NCI-H146 (cell line): ENCODE measurements at places on chromosomes 6 and 20.
A peak's percentile ranks its signal among the peaks of the same experiment; 100 is the strongest.

DNA sequence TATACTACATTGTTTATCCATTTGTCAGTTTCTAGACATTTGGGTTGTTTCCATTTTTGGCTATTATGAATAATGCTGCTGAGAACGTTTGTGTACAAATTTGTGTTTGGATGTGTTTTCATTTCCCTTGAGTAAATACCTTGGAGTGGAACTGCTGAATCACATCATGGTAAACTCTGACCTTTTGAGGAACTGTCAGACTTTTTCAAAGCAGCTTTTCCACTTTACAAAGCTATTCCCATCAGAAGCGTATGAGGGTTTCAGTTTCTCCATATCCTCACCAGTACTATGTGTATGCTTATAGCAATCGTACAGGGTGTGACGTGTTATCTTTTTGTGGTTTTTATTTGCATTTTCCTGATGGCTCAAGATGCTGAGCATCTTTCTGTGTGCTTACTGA, 103.7 kb downstream of the MYO6 start:
- DNase-seq: no peak

- DNase-seq: peak; percentile 54
These were observed 5.9 kb downstream of the NHSL1 start for GRCh38 chr6:138493413-138493812.

- DNase-seq: peak; percentile 29
These were observed 45.5 kb upstream of the RNF8 start for GRCh38 chr6:37308069-37308815.

DNA sequence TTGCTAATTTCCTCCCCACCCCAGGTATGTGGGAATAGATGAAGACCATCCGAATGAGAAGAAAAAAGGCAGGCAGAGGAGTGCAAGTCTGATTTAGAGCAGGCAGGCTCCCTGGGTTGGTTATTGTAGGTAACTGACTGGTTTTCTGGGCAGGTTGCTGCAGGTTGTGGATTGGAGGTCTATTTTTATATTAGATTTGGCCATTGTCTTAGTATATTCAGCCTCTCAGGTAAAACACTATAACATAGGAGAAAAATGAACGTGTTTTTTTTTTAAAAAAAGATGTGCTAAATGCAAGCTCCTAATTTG, 492 bp upstream of the TBC1D7 start:
- DNase-seq: no peak

GRCh38 chr6:28606424-28607391, 81.0 kb downstream of the GPX5 start:
- peak; percentile 83 for DNase-seq

DNA sequence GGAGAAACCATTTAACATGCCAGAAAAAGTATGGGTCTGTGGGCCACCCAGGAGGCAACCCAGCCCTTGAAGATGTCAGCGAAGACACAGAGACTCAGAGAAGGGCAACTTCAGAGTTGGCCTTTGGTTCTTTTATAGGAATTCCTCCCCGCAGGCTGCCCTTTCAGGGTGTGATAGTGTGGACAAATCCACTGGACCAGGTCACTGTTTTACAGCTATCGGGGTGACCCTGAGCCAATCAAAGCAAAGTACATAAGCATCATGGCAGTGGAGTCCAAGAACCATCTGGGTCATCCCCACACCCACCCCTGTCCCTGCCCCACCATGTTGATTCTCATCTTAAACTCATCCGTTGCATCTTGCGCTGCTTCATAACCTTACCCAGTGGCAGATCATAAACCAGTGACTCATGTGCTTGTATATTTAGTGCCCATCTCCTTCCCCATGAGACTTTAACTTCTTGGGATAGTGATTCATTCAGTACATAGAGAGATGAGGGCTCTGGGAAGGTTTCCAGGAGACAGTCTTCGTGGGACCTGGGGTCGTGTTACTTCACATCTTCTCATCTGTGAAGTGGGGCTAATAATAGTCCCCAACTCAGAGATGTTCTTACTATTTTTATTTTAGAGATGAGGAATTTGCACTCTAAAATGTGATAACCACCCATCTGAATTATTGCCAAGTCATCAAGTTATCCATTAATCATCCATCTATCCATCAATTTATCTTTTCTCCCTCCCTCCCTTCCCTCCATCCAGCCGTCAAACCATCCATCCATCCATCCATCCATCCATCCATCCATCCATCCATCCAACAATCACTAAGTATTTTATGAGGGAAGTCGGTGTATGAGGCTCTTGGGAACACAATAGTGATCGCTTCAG, 51.0 kb downstream of the EDN3 start:
- no peak for DNase-seq

DNA sequence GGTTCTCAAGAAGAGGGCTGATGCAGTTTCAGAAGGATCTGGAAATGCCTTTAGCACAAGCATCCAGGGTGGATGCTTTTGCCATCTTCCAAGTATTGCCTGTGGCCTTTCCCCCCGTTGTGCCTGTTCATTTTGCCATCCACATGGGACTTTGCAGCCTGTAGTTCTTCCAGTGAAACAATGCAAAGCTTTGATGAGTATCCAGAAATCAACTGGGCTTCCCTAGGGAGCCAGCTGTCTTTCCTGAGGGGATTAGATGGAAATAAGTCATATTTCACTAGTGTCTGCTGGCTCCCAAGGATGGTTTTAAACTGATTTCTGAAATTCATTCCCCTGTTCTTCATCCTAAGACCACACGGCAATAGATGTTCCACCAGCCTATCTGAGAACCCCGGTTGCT, 63.3 kb downstream of the CAP2 start:
- no peak for DNase-seq

DNA sequence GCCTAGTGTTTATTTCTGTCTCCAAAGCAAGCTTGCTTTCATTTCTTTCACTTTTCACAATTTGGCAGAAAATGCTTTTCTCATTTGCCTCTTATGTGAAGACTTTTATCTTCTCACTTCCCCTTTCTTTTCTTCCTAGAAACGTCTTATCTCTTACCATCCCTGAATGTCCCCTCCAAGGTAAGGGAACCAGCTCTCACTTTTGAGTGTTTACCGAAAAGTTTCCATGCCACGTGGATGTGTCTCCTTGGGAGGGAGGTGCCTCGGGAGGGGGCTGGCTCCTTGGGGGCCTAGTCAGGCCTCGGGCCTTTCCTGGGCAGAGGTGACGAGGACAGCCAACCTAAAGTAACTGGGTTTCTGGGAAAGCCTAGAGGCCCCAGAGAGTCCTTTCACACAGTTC, 127.4 kb downstream of the CD24 start:
- no peak for DNase-seq

DNA sequence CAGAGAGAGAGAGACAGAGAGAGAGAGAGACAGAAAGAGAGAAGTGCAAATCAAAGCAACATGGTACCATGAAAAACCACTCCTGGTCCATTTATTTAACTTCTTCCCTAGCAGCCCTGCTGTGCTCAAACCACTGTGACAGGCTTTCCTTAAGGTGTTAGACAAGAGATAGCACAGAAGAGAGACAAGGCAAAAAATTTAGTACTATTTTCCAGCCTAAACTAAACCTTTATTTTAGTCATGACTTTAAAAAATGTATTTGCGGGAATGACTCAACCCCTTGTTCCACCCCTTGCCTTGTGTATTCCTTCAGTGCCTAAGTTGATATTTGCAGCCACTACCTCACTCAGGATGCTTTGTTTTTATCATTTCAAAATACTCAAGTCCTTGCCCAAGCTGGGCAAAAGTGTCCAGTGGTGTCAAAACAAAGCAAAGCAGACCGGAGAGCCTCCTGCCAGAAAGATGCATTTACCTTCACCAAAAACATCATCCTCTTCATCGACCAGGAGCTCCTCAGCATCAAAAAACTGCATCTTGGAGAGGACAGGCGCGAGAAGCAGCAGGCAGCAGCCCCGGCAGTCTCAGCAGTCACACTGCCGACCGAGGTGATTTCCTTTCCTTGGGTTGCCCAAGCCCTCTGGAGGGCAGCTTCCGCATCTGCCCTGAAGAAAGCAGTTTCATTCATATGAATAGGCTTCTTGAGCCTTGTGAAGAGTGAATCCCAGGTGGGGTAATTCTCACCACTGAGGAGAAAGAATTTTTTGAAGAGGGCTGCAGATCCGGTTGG, at the start of gene RIPOR2:
RIPOR2 (minus strand) TSS at position 595 of the 787 bp plus-strand sequence; CDS start at position 533, 62 bp downstream.
- DNase-seq: no peak

DNA sequence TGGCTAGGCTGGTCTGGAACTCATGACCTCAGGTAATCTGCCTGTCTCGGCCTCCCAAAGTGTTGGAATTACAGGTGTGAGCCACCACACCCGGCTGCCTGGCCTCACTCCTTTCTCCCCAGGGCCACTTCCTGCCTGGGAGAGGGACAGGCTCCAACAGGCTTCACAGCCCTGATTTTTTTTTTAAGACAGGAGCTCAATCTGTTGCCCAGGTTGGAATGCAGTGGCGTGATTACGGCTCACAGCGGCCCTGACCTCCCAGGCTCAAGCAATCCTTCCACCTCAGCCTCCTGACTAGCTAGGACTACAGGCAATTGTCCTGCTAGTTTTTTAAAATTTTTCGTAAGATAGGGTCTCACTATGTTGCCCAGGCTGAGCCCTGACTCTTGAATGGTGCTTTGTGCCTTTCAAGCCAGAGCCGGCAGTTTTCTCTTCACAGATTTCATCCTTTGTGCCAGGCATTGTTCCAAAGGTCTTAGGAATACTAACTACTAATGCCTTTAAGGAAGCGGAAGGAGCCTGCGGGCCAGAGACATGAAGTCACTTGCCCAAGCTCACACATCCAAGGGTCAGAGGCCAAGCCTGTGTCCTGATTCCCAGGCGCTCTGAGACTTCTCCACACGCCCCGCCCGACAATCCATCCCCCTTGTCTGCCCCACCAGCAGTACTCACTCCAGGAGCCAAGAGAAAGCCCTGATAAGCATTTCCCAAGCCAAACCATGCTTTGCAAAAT, 19.2 kb downstream of the CAPN11 start:
- DNase-seq: peak; percentile 40

GRCh38 chr6:157271441-157271840, 51.9 kb downstream of the TMEM242 start:
- DNase-seq: no peak

DNA sequence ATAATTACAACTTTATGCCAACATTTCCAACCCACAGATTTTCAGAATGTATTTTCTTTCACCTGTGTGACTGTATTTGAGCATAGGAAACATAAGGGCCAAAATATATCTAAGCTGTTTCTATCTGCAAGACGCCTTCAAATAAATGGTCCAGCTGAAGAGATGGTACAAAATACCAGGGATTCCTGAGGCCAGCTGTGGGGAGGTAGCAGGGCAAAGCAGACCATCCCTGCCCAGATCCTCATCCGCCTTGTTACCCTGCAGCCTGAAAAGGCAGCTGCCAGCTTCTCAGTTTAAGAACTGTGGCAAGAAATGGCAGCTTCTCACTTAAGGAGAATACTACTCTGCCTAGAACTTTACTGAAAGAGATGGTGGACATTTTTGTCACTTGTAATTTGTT, 143.3 kb downstream of the KHDC1L start:
- no peak for DNase-seq

DNA sequence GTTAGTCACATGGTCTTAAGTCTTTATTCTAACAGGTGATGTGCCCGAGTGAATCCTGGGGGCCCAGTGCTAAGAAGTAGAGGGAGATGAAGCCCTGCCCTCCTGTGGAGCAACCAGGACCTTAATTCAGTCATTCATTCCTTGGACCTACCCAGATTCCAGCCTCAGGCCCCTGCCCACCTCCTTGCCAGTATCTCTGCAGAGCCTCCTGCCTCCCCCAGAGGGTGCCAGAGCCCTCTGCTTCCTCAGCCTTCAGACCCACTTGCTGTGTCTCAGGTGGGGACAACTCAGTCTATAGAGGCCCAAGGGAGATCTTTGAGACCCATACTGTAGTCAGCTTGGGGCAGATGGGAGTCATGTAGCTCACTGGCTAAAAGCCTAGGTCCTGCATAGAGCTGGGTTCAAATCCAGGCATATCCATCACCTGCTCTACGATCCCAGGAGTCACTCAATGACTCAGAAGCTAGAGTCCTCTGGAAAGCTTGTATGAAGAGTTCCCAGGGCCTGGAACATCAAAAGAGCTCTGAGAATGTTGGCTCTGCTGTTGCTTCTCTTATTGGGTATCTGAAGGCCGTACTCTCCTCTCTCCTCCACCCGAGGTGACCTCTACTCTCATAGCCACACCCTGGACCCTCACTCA, 3.9 kb upstream of the SIGLEC1 start:
- peak; percentile 59 for DNase-seq

- no peak for DNase-seq
These were observed 24.9 kb downstream of the LYRM4 start for GRCh38 chr6:5235830-5236229.

- DNase-seq: no peak
These were observed 12.8 kb downstream of the KIAA0408 start for GRCh38 chr6:127446356-127446755.

DNA sequence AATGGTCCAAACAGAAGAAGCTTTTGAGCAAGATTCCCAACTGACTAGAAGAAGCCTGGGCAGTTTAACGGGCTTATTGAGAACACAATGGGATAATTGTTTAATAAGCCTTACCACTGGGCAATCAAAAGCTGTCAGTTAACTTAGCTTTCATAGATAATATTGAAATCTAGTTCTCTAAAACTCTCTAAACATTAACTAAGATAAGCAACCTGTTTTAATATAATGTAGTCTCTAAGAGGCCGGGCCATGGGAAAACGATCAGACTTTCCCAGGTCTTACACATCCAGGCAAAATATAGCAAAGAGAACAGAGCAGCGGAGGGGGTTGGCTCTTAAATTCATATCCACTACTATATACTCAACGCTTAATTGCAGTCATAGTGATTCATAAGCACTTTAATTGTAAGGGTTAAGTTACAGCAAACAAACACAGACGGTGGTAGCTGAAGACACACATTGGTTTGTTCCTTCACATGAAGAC, 128.0 kb upstream of the FAM83B start:
- peak; percentile 3 for DNase-seq

DNA sequence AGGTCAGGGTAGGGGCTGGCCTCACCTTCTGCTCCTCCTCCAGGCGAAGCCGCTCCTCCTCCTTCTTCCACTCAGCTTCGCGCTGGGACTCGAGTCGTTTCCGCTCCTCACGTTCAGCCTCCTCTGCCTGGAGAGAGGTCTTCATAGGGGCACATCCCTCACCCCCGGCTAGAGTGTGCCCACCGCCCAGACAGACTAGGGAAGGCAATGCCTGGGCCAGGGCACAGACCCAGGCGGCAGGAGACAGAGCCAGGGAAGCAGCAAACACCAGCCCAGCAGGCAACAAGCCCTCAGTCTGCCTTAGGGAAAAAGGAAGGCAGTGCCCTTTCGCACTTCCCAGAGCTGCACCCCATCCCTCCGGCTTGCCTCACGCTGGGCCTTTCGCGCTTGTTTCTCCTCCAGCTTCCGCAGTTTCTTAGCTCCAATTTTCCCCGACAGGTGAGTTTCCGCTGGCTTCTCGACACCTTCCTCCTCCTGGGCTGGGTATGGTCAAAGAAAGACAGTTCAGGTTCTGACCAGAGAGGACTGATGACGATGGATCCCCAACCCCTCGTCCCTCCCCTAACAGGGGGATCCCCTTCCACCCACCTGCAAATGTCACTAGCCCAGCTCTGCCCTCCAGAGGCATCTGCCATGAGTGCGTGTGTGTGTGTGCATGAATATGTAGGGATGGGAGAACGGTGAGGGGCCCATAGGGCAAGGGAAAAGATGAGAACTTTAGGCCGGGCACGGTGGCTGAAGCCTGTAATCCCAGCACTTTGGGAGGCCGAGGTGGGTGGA, 4.3 kb downstream of the DDRGK1 start:
- no peak for DNase-seq

- DNase-seq: no peak
These were observed 100.1 kb downstream of the MYB start for GRCh38 chr6:135281227-135281626.
